ENCODE measurements at places on chromosomes 3 and 15.

DNA sequence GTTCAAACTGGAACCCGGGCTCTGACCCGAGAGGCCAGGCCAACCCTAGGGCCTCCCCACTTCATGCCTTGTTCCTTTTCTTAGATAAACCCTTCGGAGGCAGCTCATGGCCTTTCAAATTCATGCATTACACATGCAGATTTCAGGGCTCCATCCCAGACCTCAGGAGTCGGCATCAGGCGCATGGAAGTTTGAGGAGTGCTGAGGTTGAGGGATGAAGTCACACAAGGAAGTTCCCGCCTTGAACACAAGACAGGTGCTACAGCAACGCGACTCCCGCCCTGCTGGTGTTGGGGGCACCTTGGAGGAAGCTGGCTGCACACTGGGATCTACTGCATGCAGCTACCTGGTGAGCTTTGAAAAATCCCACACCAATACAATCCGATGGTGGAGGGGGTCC, 245.2 kb upstream of the LYSMD4 start:
- no peak for DNase-seq

GRCh38 chr3:55827786-55828185, 340.7 kb upstream of the WNT5A start:
- DNase-seq = no peak

DNA sequence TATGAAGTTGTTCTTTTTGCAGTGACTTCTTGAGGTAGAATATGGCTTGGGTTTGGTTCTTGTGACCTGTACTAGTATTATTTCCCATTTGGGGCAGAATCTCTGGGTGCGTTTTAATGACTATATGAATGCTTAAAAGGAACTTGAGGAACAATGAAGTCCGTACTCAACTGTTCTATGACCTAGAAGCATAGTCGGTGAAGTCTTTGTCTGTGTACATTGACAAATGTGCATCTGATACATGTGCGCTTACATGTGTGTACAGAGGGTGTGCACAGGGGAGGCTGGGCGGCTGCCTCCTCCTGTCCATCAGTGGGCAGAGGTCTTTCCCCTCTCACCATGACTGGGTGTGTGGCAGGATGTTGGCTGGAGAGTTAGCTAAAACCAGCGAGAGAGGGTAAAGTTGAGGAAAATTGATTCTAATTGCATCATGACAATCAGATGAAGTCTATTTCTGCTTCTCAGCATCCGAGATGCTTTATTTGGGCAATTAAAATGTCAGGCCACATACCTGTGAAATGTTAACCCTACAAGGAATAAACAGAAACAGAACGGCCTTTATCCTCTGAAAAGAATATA, 1.0 kb upstream of the NR2F2 start:
- no peak for DNase-seq

GRCh38 chr15:79101866-79102581, 11.4 kb upstream of the RASGRF1 start:
- DNase-seq = no peak

GRCh38 chr3:132595014-132595413, 2.1 kb upstream of the ACKR4 start:
- DNase-seq = no peak

- DNase-seq = no peak
Observed at GRCh38 chr15:72919936-72920465, 132.3 kb upstream of the NEO1 start.

DNA sequence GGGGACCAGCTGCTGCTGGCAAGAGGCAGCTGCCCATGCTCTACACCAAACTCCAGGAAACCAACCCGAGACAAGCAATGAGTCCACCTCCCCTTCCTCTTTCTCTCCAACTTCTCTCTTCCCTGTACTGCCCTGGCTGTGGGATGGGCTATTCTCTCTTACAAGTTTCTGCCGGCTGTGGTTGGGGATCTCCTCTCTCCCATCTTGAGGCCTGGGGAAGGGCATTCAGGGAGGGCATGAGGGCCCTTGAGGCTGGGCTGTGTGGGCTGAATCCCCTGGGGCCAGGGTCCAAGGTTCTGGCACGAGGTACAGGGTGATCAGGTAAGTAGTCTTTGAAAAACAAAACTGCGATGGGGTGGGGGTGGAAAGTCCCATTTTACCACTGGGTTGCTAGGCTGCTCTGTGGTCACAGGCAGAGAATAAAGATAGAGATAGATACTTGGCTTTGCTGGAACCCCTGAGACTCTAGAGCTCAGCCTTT, 32.3 kb upstream of the CTSH start:
- no peak for DNase-seq

- no peak for DNase-seq
Observed at GRCh38 chr15:65827065-65827464, 35.0 kb upstream of the DENND4A start.

GRCh38 chr15:25710184-25710583, 152.9 kb downstream of the ATP10A start:
- peak; percentile 28 for DNase-seq

- no peak for DNase-seq
Observed at GRCh38 chr3:160874736-160875135, 118.7 kb downstream of the PPM1L start.

GRCh38 chr15:101697488-101697887, 26.8 kb downstream of the TARS3 start:
- DNase-seq = no peak

DNA sequence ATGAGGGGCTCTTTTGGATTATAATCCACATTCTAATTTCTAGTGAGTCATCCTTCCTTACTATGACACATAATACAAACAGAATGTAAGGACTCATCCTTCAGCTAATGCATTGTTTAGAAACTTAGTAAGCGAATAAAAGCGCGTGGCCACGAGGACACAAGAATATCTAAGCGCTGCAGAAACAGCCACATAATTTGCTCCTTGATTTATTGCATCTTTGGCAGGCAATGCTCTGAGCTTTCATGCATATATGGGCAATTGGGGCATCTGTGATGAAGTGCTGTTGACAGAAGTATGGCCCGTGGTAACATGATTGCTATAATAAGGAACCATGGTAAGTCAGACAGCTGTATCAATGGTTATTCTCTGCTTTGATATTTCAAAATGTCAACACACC, 191.3 kb upstream of the ZNF385D start:
- no peak for DNase-seq

DNA sequence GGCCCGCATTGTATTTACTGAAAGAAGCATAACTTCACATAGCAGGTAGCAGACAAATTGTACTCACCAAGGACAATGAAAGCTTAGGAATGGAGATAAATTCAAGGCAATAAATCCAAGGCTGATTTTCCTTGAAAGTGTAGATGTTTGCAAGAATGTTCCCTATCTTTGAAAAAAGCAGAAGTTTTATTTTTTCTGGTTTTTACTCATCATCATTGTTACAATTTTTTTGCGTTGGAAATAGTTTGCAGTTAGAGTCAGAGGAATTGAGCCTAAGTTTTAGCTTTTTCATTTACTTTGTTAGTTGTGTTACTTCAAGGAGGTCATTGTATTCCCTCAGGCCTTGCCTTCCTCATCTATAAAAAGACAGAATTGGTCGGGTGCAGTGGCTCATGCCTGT, 213.9 kb upstream of the TBL1XR1 start:
- DNase-seq = no peak

GRCh38 chr15:99306694-99307338, 55.5 kb downstream of the LRRC28 start:
- DNase-seq = no peak

Measured in activated CD4-positive, alpha-beta T cell treated with anti-CD3 and anti-CD28 coated beads, Interleukin-2, amount 50 U/mL, for 24 hours (primary cell).